ENCODE measurements at places on chromosomes 5 and 9.

DNA sequence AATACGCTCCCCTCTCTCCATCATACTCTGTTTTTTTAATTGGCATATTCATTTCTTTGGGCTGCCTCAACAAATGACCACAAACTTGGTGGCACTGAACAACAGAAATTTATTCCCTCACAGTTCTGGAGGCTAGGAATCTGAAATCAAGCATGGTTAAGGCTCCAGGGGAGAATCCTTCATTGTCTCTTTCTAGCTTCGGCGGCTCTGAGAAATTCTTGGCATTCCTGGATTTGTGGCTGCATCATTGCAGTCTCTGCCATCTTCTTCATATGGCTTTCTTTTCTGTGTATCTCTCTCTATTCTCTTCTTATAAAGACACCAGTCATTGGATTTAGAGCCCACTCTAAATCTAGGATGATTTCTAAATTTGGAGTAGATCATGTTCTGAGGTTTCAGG is 10.9 kb upstream of the SLC24A2 start:
- DNase-seq = no peak

- DNase-seq = no peak
Observed at GRCh38 chr9:17422994-17423680, 155.7 kb upstream of the SH3GL2 start.

DNA sequence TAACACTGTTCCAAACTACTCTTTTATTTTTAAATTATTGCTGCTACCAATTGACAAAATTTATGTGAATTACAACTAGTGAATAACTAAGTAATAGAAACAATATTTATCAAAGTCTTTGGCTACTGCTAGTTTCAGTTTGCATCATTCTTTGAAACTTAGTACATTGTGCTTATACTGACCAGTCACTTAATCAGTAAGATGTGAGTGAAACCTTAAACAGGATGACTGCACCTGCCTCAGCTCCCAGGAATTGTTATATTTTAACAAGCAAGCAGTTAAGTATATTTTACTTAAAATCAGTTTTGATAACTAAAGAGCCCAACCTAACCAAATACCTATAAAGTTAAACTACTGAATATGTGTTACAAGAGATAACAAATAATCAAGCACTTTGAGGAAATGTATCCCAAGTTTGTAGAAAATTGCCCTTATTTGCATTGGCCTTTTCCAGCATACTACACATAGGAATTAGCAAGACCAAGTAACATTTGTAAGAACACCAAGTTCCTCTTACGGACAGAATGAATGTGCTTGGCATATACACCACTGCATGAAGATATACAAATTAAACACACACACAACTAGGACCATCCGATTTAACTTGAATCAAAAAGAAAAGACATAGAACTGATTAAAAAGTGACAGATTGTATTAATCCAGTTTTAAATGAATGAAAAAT is 545.5 kb upstream of the DAB2 start:
- no peak for DNase-seq

- no peak for DNase-seq
Observed at GRCh38 chr9:28868228-28868990, 1295.1 kb upstream of the C9orf72 start.

GRCh38 chr5:38872826-38873225 is 27.0 kb downstream of the OSMR start:
- no peak for DNase-seq

DNA sequence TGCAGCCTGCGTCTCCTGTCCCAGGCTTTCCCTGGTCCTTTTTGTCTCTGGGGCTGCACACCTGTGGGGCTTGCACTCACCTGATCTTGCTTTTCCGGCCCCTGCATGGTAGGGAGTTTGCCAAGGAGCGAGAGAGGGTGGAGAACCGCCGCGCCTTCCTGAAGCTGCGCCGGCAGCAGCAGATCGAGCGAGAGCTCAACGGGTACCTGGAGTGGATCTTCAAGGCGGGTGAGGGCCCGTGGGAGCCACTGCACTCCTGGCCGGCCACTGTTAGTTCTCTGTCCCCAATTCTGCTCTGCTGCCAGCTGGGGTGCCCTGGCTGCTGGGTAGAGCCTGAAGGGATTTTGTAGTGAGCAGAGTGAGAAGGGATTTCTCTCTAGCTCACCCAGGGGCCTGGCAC is 78.0 kb downstream of the CACNA1B start:
- DNase-seq = no peak

DNA sequence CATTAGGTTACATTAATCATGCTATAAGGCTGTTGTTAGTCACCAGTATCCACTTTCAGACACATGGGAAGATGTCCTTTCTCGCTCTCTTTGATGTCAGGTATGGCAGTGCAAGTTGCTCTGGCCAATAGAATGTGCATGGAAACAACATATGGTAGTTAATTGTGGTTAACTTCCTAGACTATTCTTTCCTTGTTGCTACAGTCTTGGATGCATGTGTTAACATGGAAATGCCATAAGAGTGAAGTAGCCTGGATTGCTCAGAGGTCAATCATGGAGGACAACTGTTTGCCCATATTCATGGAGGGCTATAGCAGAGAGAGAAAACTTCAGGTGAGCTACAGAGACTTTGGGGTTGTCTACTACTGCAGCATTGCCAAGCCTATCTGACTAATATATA is 245.8 kb upstream of the GAS1 start:
- DNase-seq = no peak

- DNase-seq = no peak
Observed at GRCh38 chr9:69452110-69452782, 127.2 kb downstream of the ENTREP1 start.

DNA sequence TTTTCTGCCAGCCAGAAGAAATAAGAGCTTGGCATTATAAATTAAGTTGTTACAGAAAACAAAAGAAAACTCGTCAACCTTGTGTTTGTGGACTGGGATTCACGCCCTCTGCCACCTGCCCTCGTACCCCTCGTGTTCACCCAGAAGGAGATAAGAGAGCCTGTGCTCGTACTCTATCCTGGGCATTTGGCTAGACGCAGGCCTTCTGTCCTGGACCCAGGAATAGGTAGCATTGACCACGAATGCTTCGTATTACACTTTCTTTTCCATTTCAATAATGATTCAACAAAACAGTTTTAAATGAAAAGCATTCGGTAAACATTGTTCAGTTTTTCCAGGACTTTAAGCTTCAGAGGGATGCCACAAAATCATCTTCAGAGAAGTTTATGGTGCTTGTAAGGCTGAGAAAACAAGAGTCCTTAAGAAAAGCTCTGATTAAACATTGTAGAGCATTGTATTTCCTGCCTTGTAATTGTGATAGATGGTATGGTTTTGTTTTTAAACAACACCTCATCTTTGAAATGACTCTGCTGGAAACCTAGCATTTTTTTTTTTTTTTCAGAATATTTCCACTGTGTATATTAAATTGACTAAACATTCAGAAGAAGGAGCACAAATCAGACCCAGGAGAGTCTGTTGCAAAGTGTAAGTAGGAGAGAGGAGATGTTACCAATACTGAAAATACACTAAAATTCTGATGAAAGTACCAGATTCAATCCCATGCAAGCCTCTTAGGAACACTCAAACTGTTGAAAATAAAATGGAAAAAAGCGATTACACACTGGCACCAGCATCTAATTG is 27.6 kb downstream of the MTX3 start:
- DNase-seq = no peak

GRCh38 chr5:134555890-134556311 is 30.4 kb downstream of the JADE2 start:
- DNase-seq = peak; percentile 67

- no peak for DNase-seq
Observed at GRCh38 chr9:117535973-117536372, 121.1 kb upstream of the ASTN2 start.

DNA sequence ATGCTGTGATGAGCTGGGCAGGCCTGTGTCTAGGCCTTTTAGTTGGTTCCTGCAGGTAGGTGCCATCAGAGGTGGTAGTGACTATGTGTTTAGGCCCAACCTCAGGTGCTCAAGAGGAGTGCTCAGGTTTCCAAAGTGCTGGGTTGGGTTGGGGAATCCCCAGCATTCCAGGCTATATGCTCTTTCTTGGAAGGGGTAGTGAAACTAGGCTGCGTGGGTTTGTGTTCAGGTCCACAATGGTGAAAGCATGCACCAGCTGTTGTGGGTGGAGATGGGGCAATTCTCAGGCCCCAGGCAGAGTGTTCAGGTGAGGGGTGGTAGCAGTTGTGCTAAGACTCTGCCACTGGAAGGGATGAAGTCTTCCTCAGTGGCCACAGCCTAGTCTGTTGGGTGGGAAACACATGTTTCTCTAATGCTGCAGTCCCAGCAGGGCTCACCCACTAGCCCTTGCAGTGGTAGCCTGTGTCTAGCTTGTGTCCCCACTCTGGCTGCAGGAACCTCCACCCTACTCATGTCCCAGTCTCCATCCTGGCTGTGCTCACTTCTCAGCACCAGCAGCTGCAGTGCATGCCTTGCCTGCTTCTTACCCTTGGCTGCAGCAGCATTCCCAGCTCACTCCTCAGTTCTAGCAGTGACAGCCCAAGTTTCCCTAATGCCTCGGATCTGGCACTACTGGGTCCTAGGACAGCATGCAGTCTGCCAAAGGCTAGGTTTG is 78.9 kb downstream of the FAM170A start:
- DNase-seq = no peak

- DNase-seq = no peak
Observed at GRCh38 chr5:181259974-181260719, 796 bp downstream of the TRIM52 start.

DNA sequence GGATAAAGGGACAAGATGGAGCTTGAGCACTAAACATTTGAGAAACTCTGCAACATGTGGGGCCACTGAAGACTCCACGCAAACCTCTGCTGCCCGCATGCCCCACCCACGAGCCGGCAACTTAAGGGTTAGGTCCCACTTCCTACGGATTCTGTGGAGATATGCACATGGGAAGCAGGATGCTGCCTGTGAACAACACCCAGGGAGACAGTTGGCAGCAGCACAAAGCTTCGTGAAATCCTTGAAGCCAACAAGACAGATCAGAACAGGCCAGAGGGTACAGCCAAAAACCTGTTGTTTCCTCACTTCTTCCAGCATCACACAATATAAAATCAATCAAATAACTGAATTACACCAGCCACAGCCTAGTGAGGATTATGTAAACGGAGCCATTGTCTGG is 270.4 kb downstream of the ENC1 start:
- no peak for DNase-seq

GRCh38 chr5:111805071-111805470 is 48.1 kb upstream of the NREP start:
- no peak for DNase-seq

- DNase-seq = peak; percentile 40
Observed at GRCh38 chr9:130172858-130173665, 858 bp downstream of the NCS1 start.

DNA sequence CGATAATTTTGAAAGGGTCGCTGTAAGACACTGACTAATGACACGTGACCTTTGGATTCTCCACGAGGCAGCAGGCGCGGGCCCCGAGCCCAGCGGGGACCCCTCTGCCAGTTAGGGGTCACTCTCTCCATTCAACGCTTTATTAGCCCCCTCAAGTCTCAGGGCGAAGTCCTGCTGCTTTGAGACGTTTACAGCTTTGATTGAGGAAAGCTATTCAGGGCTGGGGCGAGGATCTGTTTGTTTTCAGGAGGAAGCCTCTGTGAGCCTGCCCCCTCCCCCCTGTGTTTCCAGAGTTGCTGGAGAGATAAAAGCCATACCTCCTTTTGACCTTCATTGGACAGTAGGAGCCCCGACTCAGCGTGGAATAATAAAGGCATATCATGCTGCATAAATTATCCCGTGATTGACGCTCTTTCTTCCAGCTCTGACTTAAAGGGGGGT is 31.4 kb upstream of the MSX2 start:
- no peak for DNase-seq
